Fibroblast of the aortic adventitia (primary cell): ENCODE measurements at places on chromosomes 1 and 21. TPM values are rescaled to one million over a fixed set of nuclear protein-coding genes. Genes with fewer than 3 reads are reported as not detected.

RO60 gene
- 92.8 and 134 TPM in 2 replicates for total RNA-seq

C21orf91 gene
- 13.1 and 19.4 TPM in 2 replicates for total RNA-seq

PCSK9 gene
- 1.1 and 2.5 TPM in 2 replicates for total RNA-seq

CDC42 gene
- 253 and 525 TPM in 2 replicates for total RNA-seq

RASSF5 gene
- 4.1 and 6.6 TPM in 2 replicates for total RNA-seq

GRIK1 gene
- 0.81 TPM in 1 of 2 replicates, not detected in the other for total RNA-seq

VAV3 gene
- total RNA-seq, result 0.09 TPM in 1 of 2 replicates, not detected in the other

USH2A gene
- under 0.01 TPM in 1 of 2 replicates, not detected in the other for total RNA-seq

LCE3D gene
- total RNA-seq, result not detected in 2 replicates

KHDRBS1 gene
- total RNA-seq, result 43.1 and 53.8 TPM in 2 replicates

TSPAN2 gene
- total RNA-seq, result 0.18 and 2.5 TPM in 2 replicates

NRDC gene
- 73.8 and 129 TPM in 2 replicates for total RNA-seq

BGLAP gene
- 0.18 TPM in 1 of 2 replicates, not detected in the other for total RNA-seq

ADORA1 gene
- 0.72 and 6.5 TPM in 2 replicates for total RNA-seq

FCER1G gene
- total RNA-seq, result not detected in 2 replicates

S100A3 gene
- total RNA-seq, result 4.3 TPM in 1 of 2 replicates, not detected in the other

NID1 gene
- total RNA-seq, result 26.7 and 68.1 TPM in 2 replicates

CFAP141 gene
- not detected in 2 replicates for total RNA-seq

RNASEL gene
- 9.5 and 12.3 TPM in 2 replicates for total RNA-seq

FAM177B gene
- not detected in 2 replicates for total RNA-seq

TMEM269 gene
- 0.09 TPM in 1 of 2 replicates, not detected in the other for total RNA-seq

KPRP gene
- not detected in 2 replicates for total RNA-seq

ACKR1 gene
- total RNA-seq, result not detected in 2 replicates

F13B gene
- total RNA-seq, result not detected in 2 replicates

PTPN7 gene
- total RNA-seq, result not detected in 2 replicates

CLDN8 gene
- not detected in 2 replicates for total RNA-seq

FTCD gene
- total RNA-seq, result 0.25 and 0.27 TPM in 2 replicates

RAB7B gene
- total RNA-seq, result 4.3 and 7.4 TPM in 2 replicates

GJA9 gene
- total RNA-seq, result 0.09 TPM in 1 of 2 replicates, not detected in the other

GSTM2 gene
- total RNA-seq, result 14.1 and 27.7 TPM in 2 replicates

C4BPB gene
- total RNA-seq, result not detected in 2 replicates

MPZ gene
- total RNA-seq, result 0.09 and 1.2 TPM in 2 replicates

S100B gene
- total RNA-seq, result 1.1 and 1.2 TPM in 2 replicates

OPRD1 gene
- not detected in 2 replicates for total RNA-seq
